ENCODE measurements at places on chromosomes 12 and 14.

GRCh38 chr14:79331830-79332229 is 879.5 kb downstream of the DIO2 start:
- DNase-seq, result no peak

DNA sequence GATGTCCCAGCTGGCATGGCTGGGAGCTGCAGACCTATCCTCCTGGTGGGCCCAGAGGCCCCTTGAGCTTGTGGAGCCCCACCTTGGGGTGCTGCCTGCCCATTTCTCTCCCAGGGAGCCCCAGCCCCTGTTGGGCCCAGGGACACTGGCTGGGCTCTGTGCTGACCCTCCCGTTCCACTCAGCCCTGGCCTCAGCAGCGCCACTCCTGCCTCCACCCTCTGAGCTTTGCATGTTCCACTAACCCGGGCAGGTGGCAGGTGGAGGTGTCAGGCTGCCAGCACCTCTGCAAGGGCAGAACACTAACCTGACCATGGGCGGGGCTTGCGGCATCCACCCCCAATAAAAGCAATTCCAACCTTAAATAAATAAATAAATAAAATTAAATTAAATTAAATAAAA is 299.2 kb downstream of the LRIG3 start:
- no peak for DNase-seq

GRCh38 chr14:66944872-66945271 is 244.4 kb upstream of the GARIN2 start:
- DNase-seq, result no peak

GRCh38 chr14:82398256-82398655 is 864.6 kb upstream of the SEL1L start:
- no peak for DNase-seq

DNA sequence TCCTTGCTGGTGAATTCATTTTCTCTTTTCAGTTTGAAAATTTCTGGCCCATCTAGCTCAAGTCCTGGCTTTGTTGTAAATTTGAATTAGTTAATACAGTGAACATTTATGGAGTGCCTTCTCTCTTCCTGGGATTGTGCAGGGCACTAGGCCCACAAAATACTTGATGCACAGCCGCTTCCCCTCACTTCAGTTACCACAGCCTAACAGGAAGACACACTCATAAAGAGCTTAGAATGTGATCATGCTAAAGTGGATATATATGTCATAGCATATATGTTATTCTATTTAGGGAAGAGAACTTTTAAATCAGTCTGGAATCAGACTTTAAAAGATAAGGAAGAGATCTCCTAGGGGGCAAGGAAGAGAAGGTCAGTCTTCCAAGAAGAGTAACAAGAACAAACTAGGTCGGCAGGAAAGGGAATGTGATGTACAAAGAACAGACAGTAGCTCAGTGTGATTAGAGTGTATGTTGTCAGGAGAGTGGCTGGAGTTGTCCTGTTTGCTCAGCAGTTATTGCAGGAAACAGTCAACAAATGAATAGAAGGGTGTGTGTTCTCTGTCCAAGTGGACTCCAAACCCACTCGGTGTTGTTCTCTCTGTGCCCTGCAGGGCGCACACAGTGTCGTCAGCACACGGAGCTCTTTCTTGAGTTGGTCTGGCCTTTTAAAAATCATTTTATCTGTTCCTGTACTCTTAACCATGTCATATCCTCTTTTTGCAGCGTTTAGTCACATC is 74.4 kb downstream of the DAAM1 start:
- no peak for DNase-seq

- no peak for DNase-seq
These were observed 138.9 kb upstream of the ARID2 start for GRCh38 chr12:45590646-45591045.

DNA sequence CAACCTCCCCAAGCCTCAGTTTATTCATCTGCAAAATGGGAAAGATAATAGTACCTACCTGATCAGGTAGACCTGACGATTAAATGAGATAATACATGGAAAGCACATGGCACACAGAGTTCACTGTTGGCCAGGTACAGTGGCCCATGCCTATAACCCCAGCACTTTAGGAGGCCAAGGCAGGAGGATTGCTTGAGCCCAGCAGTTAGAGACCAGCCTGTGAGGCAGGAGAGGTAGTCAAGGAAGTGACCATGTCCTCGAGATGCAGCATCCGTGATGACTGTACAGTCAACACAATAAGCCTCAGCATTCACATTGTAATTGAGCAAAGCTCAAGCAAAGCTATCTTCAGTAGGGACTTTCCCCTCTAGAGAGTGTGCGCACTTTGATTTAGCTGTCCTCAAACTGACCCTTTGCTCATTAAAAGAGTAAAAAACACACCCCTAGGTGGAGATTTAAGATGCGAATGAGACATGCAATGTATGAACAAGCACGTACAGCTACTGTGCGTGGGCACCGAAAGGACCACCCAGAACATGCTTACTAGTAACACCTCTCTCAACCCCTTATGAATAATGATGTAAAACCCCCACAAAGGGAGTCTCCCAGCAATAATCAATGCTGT is 9.9 kb downstream of the ISCU start:
- DNase-seq, result peak; percentile 34

DNA sequence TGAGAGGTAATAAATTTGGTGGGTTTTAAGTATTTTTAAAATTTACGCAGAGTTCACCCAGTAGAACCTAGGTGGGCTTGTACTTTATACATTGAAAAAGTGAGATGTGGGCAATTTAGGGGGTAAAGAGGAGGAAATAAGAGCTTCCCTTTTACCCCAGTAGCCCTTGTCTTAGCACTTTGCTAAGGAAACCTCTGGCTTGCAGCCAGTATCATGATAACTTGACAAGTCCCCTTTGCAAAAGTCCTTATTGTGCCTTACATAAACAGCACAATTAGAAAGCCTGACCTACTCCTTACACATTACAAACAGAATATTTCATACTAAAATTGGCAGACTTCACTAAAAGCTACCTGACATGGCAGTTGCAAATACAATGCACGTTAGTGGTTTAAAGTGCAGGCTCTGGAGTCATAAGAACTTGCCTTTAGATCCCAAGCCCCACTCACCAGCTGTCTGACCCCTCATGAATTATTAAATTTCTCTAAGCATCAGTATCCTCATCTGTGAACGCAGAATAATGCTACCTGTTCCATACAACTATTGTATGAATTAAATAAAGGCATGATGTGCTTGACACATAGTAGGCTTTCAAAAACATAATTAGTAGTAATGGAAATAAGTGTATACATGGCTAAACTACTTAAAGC is 53.2 kb upstream of the NELL2 start:
- no peak for DNase-seq

DNA sequence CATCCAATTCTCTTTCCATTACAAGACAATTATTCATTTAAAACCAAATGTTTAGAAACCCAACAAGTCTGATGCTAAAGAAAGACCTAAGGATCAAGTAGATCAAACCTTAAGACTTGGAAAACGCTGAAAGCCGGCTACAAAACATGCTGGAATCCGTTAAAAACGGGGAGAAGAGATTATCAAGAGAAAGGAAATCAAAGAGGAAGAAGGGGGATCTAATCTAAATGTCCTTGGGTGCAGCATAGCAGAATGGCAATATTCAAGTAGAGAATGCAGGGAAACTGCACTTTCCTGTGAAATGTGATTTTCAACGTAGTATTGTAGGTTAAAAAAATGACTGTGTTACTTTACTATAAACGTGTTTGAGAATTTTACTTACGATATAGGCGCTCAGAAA is 1.3 kb downstream of the PPP1R13B start:
- DNase-seq, result no peak

GRCh38 chr12:69036533-69036932 is 103.6 kb upstream of the CPM start:
- DNase-seq, result no peak

GRCh38 chr12:50400104-50400637 is 514 bp upstream of the LARP4 start:
- DNase-seq, result peak; percentile 32

DNA sequence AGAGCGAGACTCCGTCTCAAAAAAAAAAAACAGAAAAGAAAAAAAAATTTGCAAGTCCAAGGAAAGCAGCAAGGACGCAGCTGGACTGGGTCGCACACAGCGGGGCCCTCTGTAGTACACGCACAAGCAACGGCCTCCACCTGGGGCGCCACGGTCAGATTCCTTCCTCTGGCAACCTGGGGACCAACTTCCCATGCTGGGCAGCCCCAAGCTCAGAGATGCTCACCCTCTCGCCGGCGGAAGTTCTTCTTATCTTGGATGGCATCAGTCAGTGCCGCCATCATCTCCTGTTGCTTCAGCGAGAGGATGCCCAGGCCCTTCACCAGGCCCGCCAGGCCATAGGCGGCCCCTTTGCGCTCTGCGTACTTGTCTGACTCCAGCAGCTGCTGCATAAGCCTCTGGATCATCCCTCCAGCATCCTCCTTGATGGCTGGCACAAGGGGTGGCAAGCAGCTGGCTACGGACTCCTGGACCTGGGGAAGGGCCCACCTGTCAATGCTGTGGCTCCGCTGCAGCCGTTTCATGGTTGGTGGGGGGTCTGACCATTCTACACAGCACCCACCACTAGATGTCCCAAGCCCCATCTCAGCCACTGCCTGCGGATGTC is 34.5 kb upstream of the RAB35 start:
- no peak for DNase-seq

DNA sequence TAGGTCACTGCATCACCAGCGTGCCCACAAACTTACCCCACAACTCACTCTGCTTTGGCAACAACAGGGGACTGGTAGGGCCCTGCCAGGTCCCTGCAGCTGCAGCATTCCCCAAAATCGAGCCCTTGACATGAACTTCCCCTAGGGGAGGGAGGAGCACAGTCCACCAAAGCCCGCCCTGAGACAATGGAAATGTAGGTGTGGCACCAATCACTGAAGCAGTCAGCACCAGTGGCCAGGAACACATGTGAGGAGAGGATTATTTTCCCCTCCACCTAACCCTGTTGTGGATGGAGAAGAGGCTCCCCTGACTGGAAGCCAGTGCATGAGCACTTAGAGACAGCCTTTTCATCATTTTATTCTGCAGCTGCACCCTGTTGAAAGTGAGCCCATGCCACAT is 573.8 kb downstream of the SOX5 start:
- no peak for DNase-seq

- no peak for DNase-seq
These were observed 151.4 kb upstream of the AVPR1A start for GRCh38 chr12:63302269-63302940.

GRCh38 chr12:85828576-85828975 is 7.6 kb downstream of the RASSF9 start:
- no peak for DNase-seq

DNA sequence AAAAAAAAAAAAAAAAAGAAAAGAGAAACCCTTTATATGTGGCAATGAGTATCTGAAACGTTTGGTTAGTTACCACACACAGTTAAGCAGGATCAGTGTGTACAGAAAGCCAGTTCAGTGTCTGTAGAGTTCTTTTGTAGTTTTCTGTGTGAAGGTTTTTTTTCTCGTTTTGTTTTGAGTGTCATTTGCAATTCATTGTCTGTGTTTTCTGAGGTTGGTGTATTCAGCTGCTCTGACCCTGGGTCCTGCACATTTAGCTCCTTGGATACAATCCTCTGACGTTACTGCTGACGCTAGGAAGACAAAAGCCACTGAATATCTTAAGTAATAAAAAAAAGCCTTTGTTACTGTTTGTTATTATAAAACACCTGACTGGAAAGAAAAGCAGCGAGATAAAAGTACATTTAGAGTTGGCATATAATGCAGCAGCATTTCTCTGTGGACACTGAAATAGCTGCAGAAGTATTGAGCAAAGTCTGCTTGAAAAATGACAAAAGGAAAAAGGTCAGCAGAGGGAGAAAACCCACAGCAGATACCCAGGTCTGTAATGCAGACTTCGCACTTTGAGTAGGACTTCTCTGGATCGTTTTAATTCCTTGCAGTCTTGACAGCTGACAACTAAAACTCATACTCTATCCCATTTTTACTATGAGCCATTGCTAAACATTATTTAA is 89.0 kb downstream of the POLR3B start:
- no peak for DNase-seq

GRCh38 chr12:112466011-112466422 is 47.3 kb downstream of the PTPN11 start:
- no peak for DNase-seq

- peak; percentile 74 for DNase-seq
These were observed 18.7 kb upstream of the EPYC start for GRCh38 chr12:91023326-91024004.

GRCh38 chr12:23415180-23415579 is 534.3 kb downstream of the SOX5 start:
- no peak for DNase-seq

DNA sequence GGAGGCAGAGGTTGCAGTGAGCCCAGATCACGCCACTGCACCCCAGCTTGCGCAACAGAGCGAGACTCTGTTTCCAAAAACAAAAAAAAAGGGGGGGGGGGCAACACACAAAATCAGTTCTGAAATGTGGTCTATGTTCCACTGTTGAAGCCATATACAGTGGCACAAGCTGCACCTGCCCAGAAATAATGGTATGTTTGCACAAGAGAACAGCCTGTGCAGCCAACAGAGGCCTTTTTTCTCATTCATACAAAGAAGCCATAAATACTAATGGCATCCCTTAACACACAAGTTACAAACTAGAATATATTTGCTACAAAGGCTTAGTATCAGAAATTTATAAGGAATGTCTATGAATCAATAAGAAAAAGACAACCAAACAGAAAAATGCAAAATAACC is 37.1 kb downstream of the ITPR2 start:
- DNase-seq, result no peak

DNA sequence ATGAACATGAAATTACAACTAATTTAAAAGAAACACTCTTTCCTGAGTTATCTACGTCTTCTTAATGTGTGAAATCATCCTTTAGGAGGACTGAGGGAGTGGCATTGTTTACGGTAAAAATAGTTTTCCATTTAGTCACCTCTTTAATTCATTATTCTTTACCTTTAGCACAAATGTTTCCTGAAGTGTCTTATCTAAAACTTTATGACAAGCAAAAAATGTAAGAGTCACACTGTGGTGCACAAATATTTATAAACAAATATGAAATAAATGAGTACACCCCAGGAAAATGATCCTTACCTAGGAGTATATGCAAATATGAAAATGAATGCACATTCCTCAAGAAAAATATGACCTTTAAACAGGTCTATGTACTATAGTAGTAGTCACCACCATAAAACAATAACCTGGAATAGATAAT is 104.6 kb downstream of the PTPRR start:
- no peak for DNase-seq

- no peak for DNase-seq
These were observed 41.3 kb downstream of the SSH1 start for GRCh38 chr12:108815875-108816594.

DNA sequence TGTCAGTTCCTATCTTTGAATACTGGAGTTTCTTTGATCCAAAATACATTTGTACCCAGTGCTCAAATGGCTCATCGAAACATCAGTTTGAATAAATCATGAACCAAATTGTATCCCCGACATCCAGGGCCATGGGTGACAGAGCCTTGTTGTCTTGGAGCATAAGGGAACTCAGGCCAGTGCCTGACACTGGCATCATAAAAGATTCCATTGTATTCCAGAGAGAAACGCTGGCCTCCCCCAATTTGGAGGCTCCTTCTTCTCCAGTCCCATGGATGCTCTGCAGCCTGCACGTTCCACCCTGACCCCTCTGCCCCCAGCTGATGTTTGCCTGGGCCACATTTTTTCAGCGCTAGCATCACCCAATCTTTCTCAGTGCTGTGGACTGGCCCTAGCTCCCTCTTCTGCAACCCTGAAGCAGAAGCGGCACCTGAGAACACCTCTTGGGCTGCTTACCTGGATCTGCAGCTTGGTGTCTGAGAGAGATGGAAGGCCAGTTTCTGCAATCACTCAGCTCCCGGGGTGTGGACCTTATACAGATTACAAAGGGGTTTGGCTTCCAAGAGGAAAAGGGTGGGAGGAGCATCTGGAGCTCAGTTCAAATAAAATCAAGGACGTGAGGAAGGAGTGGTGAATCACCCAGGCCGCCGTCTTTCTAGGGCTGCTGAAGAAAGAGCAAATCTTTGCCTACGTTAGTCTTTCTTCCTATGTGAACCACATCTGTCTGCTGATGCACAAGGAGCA is at the start of gene RNASE1:
TSS of gene RNASE1 (minus strand) at position 504 of the 744 bp plus-strand sequence. CDS start 776 bp downstream, outside the sequence.
- DNase-seq, result no peak

Data from MM.1S (cell line).